GM18507 (cell line): ENCODE measurements at places on chromosomes 12 and 14.

DNA sequence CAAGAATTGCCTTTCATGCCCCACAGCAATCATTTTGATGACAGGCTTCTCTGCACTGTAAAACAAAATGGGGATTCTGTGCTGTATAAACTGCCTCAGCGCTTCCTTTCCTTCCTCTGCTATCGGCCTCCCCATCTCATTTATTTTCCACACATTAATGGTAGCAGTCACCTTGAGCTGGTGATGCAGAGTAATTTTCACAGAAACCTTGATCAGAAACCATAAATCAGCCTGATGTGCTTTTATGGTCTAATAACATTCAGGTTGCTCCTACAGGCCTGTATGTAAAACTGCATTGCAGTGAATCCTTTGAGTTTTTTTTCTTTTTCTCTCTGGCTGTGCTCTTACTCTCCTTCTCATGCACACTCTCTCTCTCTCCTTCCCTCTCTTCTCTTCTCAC, 578.4 kb upstream of the STXBP6 start:
- DNase-seq = no peak

DNA sequence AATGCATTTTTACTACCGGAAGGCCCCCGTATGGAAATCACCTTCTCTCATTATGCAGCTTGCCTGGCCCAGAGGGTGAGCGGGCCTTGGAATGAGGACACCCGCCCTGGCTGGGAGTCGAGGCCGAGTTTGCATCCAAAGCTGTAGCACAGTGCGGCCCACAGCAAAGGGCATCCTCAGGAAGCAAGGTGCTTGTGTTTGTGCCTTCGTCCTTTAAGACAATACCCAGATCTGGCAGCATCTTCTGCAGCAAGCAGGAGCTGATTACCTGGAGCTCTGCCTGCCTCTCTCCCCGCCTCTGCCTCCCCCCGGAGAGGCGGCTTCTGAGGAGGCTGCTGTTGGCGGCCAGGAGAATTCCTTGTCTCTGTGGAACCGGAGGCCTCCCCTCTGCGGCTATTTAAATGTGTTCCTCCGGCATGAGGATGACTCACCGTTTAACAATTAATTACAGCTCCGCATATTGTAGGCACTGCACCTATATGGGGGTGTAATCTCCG, 145.3 kb downstream of the CACNA1C start:
- no peak for DNase-seq

GRCh38 chr14:70753518-70753953, 55.8 kb downstream of the MAP3K9 start:
- DNase-seq = no peak

GRCh38 chr14:92959761-92960680, 37.1 kb downstream of the CHGA start:
- no peak for DNase-seq

- no peak for DNase-seq
These were observed 322.6 kb downstream of the CCDC91 start for GRCh38 chr12:28512876-28513275.

DNA sequence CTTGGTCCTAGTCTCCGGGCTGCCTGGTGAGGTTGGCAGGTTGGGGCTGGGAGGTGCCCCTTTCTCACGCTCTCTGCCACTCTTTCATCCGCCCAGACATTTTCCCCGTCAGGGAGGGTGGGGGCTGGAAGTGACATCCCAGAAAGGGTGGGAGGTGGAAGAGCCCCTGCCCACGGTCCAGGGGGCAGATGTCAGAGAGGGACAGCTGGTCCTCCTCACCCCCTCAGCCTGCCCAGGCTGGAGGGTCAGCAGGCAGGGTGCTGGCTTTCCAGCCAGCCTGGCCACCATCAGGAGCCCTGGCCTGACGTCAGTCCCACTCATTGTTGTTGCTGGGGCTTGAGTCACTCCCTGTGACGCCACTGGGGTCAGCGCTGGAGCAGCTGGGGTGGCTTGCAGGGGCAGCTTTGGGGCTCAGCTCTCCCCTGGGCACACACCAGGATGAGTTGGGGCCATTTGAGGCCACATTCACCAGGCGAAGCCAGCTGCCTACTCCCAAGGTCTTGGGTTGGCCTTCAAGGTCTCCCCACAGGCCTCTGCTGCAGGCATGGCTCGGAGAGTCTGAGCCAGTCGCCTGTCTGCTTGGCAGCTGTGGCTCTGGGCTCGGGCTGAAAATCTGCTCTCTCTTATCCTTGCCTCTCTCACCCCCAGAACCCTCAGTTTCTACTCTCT, 5.7 kb upstream of the ATG101 start:
- no peak for DNase-seq
